Hematopoietic multipotent progenitor cell treated with erythropoietin and hydrocortisone succinate and interleukin-3 and kit ligand, for 15 days (in vitro differentiated cells): ENCODE measurements at places on chromosomes 3 and 15.

GRCh38 chr15:74036271-74037170 lies 42.0 kb downstream of the PML start:
- DNase-seq = peak; percentile 13

DNA sequence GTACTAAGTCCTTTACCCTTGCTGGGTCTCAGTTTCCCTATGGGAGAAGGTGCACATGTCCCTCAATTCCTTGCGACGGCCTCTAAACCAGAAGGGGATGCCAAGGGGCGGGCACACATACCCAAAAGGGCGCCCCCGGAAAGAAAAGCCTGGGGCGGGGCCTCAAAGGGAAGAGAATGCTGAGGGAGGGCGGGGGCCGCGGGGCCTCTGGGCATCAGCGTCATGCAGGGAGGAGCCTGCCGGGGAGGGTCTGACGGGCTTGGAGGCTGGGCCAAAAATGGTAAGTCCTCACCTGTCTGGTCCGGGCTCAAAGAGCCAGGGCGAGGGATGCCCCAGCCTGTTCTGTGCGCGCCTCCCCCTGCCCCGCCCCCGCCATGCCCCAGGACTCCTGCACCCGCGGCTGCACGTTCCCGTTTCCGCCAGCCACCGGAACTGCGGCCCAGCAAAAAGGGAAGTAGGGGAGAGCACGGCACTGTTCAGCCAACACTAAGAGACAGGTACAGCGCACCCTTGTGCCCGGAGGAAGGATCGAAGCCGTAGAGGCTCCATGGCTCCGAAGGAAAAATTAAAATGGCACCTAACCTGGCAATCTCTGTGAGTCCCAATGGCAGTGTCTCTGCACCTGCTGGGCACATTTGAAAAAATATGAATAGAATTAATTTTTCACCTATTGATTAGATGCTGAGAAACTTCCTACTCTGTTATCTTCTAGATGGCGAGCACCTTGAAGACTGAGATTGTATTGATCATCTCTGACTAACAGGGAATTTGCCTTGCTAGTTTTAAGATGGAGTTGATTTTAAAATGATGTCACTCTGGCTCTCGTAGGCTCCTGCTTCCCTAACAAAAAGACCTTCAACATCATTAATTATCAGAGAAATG lies at the start of gene DET1:
DET1 (minus strand) TSS at position 434 of the 882 bp plus-strand sequence. CDS start 14,976 bp downstream, outside the sequence.
- DNase-seq = peak; percentile 90

DNA sequence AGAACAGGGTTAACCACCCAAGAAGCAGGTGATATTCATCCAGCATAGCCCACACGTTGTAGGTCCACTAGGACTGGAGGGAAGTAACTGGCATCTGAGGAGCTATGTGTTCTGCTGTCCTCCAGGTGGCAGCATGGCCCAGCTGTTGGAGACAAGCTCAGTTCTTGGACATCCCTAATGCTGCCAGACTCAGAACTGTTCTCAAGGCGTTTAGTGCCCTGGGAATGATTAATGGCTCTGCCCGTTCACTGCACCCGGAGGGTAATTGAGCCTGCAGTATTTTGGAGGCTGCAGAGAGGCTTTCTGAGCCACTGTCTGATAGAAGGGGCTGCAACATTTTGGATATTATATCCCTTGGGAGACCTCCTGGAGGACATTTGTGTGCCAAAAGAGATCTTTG lies 521.3 kb upstream of the SEMA6D start:
- DNase-seq = no peak

DNA sequence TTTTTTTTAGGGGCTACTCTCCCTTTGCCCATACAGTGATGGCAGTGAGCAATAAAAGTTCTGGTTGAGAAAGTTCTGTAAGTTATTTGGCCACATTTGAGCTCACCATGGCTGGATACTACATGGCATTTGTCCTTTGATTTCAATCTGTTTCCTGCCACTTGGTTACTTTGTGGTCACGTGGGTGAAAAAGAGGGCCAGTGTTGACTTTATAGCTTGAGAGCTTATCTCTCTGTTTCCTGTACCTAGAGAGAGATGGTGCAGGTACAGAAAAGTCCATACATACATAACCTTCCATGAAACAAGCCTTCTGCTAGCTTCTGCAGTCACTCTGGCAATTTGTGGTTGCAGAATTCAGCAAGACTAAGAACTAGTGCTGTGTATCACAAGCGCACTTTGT lies 23.4 kb upstream of the MECOM start:
- DNase-seq = no peak

DNA sequence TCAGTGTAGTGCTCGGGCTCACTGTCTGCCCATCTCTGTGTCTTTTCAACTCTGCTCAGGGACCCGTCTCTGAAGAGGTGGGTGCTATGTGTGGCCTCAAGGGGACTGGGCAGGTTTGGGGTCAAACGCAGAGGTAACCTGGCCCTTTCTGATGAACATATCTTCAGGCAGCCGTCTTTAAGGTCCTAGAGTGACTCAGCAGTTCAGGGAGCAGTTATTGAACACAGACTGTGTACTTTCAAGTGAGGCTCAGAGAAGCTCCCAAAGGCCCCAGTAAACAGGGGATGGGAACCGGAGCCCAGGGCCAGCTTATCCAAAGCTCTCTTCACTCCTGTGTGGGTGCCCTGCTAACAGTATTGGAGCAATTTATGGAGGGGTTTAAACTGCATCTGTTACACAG lies 73.1 kb downstream of the WDR76 start:
- peak; percentile 43 for DNase-seq

DNA sequence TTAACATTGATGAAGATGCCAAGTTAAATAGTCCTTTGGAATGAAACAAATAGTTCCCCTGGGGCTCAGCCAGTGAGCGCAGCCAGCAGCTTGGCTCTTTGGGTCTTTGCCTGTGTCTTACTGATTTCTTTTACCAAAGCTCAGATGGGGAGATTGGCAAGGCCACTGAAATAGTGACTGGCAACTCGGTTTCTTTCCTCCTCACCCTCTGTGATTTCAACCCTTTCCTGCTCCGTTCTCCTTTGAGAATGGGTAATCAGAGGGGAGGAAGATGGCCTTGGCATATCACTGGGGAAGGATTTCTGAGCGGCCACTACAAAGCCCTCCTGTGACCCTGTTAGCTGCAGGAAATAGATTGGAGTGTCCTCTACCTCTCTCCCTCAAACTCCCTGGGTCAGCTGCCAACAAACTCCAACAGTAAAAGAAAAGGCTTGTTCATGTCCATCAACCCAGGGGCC lies 337.1 kb upstream of the LRRFIP2 start:
- no peak for DNase-seq

GRCh38 chr15:34682674-34683073 lies 72.1 kb downstream of the GJD2 start:
- no peak for DNase-seq

GRCh38 chr3:3629911-3630310 lies 169.3 kb upstream of the LRRN1 start:
- no peak for DNase-seq

DNA sequence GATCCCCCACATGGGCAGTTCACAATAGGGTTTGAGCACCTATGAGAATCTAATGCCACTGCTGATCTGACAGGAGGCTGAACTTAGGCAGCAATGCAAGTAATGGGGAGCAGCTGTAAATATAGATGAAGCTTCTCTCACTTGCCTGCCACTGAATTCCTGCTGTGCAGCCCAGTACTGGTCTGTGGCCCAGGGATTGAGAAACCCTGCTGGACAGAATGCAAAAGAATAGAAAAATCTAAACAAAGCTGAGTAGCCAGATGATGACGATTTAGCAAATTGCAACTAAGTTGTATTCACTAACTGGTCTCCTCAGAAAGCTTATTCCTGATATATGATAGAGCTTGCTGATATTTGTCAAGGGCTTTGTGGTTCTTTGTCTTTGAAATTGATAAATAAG lies 34.3 kb upstream of the APH1B start:
- DNase-seq = no peak

DNA sequence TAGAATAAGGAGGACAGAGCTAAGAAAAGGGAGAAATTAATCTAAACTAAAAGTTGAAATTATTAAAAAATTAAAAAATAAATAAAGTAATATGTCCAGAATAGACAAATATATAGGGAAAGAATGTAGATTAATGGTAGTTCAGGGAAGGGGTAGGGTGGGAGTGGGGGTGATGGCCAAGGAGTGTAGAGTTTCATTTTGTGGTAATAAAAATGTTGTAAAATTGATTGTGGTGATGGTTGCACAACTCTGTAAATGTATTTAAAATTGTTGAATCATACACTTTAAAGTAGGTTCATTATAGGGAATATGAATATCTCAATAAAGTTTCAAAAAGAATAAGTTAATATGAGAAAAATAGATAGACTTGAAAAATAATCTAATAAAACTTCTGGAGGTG lies 21.0 kb upstream of the FNDC3B start:
- no peak for DNase-seq
